NT2/D1 (cell line): ENCODE measurements at places on chromosomes 6 and 20.

DNA sequence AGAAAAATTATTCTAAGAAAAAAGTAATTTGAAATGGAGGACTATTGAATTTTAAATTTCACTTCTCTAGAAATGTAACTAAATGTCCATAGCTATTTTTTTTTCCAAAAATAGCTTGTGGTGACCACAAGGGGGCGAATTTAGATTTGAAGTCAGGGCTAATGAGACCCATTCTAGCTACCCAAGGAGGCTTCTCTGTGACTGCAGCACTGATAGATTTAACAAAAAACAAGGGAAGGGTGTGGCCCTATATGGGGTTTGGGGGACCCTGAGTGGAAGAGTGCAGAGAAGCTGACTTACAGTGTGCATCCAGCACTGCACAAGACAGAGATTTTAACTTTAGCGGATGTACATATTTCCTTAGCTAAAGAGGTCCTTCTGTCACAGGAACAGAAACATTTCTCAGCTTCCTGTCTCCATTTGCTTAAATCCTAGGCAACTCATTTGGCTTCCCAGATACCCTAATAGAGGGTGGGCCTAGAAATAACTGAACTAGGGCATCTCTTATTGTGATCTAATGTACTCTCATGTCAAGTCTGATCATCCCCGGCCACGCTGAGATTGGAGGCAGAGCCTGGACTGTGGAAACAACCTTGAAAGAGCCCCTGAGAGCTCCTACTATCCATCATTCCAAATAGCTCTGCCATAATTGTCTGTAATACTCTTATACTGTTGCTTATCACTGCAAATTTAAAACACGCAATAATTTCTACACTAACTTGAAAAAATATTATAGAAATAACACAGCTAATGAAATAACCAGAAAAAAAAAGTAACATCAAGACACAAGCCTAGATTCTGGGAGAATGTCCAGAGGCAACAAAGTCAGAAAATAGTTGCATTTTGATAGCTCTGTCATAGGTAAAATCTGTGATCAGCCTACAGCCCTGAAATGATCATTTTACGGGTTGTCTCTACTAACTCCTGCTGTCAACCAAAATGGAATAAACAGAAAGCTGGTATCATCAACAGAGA lies 93.6 kb downstream of the SNAP91 start:
- peak; percentile 15 for DNase-seq

- DNase-seq: no peak
Measured at GRCh38 chr6:10733151-10733715, 10.4 kb downstream of the TMEM14C start.

GRCh38 chr20:50681359-50682064 lies 9.8 kb downstream of the RIPOR3 start:
- no peak for DNase-seq

DNA sequence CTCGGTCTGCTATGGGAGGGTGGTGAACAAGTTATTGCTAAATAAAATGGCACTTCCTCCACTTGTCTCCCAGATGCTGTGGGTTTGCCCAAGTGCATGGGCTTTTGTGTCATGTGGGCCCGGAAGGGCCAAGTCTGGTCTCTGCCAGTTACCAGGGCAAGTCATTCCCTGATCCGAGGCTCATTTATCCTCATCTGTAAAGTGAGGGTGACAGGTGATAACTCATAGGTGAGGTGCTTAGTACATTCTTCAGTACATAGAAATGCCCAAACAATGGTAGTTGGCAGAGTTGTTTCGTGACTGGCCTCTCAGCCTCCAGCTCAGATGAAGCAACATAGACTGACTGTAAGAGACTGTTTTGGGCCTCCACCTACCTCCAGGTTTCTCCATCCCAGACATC lies 2.0 kb upstream of the MUCL3 start:
- no peak for DNase-seq

GRCh38 chr6:1118287-1118647 lies 193.6 kb upstream of the FOXQ1 start:
- DNase-seq: no peak

- DNase-seq: no peak
Measured at GRCh38 chr6:82240186-82240585, 7.4 kb downstream of the IBTK start.

GRCh38 chr20:20216941-20217340 lies 151.0 kb upstream of the INSM1 start:
- DNase-seq: no peak

GRCh38 chr6:145055567-145055966 lies 679.8 kb downstream of the EPM2A start:
- DNase-seq: no peak

- DNase-seq: no peak
Measured at GRCh38 chr6:53316142-53316541, 32.6 kb downstream of the ELOVL5 start.

- no peak for DNase-seq
Measured at GRCh38 chr20:62448788-62449187, 21.4 kb upstream of the RBBP8NL start.

DNA sequence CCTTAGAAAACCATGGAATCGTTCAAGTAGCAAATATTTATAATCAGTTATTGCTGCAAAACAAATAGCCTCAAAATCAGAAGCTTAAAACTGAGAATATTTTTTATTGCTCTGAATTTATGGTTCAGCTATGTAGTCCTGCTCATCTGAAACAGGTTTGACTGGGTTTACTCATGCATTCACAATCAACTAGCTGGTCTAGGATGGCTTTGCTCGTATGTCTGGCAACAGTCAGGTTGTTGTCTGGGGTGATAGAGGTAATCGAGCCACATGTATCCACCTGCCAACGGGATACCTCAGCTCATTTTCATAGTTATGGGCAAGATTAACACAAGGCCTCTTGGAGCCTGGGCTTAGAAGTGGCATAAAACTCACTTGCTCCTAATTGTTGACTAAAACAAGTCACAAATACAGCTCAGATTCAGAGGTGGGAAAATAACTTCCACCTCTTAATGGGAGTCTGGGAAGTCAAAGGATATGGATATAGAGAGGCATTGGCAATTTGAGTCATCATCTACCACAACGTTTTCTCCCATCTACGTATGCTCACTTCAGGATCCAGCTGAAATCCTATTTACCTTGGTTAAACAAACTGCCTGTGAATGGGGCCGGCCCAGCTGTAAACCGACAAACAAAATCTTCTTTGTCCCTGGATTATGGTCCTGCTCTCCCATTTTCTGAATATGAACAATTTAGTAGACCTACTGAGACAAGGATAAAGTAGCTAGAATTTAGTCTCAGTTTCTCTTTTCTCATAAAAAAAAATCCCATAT lies 54.5 kb upstream of the TENT5A start:
- DNase-seq: no peak

DNA sequence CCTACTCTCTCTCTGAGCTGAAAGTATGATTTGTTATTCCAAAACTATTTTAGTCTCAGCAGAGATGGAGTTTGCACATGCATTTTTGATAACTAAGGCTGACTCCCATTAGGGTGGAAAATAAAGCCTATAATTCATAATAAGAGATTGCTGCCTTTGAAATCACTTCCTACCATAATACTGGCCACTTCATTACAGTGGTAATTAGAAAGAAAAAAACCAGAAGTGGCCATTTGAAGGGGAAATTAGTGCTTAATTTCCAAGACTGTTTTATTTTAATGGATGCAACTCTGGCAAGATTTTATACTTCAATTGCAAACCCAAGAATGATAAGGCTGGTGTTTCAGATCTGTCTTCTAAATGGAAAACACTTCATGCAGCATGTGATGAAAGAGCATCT lies 43.4 kb downstream of the SLC35B3 start:
- DNase-seq: no peak

GRCh38 chr6:134623401-134623800 lies 305.5 kb upstream of the SGK1 start:
- DNase-seq: no peak

DNA sequence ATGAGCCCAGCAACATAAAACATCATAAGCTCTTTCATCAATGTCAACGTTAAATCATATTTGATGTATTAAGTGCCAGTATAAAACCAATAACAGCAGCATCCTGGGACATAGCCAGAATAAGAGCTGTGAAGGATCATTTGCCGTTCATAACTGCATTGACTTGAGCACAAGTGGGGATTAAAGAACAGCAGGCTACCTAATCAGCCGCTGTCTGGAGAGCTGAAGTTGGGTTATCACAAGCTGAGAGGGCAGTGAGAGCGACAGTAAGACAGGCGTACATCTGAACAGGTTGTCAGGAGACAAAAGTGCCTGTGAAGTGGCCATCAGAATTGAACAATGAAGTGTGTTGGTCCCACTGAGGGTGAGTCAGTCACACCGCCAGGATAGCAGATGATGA lies 269.6 kb downstream of the GRIK2 start:
- no peak for DNase-seq

- DNase-seq: peak; percentile 80
Measured at GRCh38 chr6:26268659-26269402, 96.2 kb upstream of the BTN3A2 start.

GRCh38 chr6:165119231-165120020 lies 190.0 kb downstream of the C6orf118 start:
- no peak for DNase-seq

DNA sequence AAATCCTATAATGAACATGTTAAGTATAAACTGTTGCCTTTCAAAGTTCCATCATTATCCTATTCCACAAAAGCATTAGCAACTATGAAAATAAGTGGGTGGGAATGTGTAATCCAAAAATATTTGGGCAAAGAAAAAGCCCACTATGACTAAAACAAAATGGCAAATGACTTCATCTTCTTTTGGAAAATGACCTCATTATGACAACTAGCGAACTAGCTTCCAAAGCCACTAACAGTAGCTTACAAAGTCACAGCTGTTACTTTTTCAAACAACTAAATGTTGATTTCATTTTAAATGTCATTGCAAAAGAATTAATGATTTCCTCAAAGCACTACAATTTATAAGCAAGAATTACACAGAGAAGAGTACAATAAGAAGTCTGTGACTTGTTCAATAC lies 49.8 kb upstream of the RUNX2 start:
- no peak for DNase-seq

GRCh38 chr6:133115946-133116345 lies 125.2 kb upstream of the EYA4 start:
- no peak for DNase-seq

DNA sequence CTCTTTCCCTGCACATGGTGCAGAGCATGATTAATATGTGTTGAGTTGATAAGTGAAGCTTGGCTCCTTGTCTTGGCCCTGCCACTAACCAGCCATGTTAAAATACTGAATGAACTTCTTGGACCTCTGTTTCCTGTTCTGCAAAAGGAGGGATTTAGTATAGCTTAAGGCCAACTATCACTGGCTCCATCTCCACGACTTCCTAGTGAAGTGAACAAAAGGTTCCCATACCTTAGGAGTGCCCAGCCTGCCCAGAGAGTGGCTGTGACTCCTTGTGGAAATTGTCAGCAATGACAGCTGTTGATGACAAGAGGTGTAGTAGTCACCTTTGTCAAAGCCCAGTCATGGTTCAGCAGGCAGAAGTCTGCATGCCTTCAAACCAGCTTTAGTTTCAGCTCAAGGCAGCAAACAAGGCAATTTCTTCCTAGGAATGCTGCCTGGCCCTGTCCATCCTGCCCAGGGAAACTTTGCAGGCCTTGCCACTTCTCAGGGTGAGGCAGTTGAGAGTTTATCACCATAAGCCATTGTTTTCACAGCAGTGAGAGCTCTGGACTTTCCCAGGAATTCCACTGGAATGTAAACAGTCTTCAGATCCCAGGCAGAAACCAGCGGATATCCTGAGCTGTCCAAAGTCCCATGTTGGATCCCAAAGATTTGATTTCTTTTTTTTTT lies 169.7 kb upstream of the TNFAIP3 start:
- peak; percentile 56 for DNase-seq

GRCh38 chr6:55445648-55446204 lies 118.5 kb downstream of the GFRAL start:
- peak; percentile 11 for DNase-seq
